ENCODE measurements at places on chromosomes 6 and 20.

DNA sequence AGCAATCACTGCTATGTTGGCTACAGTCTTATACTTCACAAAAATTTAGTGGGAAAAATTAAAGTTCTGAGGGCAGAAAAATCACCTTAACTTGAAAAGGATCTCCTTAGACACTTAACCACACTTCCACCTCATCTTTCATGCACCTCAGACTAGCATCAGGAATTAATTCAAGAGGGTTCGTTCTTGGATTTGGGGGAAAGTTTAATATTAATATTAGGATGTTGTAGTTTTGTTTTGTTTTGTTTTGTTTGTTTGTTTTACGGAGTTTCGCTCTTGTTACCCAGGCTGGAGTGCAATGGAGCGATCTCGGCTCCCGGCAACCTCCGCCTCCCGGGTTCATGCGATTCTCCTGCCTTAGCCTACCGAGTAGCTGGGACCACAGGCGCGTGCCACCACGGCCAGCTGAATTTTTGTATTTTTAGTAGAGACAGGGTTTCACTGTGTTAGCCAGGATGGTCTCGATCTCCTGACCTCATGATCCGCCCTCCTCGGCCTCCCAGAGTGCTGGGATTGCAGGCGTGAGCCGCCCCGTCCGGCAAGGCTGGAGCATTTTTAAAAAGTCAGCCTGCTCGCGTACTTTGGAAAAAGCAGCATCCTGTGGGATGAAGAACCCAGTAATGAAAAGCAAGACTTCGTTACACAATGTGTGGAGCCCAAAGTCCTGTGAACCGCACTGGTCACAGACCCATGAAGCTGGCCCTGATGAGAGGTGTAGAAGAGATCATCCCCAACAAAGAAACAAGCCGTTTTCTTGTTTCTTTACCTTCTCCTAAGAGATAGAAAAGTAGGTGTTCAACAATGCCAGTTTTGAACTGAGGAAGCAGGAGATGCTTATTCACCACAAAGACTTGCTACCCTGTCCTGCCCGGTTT is 194.9 kb downstream of the GPX5 start:
- no peak for DNase-seq

DNA sequence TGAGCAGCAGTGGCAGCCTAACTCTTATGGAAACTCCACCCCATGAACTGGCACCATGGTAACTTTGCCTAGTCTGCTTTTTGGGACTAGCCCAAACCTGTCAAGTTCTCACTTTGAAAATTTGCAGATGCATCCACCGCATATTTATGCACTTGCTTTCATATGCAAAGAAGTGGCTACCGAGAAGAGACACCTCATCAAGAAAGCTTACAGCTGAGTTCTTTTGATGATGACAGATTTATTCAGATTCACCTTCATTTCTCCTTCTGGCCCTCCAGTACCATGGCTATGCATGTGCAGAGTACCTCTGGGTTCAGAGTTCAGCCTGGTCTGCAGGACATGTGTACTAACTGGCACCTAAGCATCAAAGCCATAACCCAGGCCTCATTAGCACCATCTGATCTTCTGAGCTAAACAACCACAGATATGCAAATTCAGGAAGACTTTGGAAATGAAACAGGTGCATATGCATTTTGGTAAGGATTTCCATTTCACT is 154.3 kb upstream of the TENT5A start:
- DNase-seq, result no peak

DNA sequence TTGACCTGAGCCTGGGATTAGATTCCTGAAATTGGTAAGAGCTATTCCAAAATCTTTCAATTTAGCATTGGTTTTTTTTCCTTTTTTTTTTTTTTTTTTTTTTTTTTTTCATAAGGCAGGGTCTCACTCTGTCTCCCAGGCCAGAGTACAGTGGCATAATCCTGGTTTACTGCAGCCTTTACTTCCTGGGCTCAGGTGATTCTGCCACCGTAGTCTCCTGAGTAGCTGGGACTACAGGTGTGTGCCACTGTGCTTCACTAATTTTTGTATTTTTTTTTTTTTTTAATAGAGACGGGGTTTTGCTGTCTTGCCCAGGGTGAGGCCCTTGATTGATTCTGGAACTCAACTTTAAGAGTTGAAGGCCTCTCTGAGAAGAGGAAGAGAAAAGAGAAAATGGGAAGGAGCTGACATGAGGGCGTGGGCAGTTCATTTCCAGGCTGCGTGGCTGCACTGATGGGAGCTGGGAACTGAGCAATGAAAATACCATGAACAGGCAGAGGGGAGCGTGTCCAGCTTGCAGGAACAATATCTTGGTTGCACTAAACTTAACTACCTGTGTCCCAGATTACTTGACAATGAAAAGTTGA is 24.6 kb downstream of the KDM1B start:
- no peak for DNase-seq

GRCh38 chr20:9412309-9412708 is 102.1 kb upstream of the LAMP5 start:
- no peak for DNase-seq

- no peak for DNase-seq
Observed at GRCh38 chr6:165206798-165207197, 102.6 kb downstream of the C6orf118 start.

DNA sequence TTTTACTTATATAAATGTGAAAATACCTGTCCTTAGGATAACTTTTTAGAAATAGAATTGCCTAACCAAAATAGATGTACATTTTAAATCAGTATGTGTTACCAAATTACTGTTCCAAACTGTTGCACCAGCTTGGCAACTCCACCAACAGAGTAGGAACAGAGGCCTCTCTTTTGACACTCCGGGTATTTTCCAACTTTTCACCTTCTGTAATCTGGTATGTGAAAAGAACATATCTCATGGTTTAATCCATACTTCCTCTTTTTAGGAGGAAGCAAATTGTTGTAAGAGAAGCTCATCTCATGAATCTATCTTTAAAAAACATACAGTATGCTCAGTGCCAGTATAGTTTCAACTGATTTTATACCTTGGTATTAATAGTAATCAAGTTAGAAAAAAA is 24.9 kb downstream of the RNF144B start:
- no peak for DNase-seq

DNA sequence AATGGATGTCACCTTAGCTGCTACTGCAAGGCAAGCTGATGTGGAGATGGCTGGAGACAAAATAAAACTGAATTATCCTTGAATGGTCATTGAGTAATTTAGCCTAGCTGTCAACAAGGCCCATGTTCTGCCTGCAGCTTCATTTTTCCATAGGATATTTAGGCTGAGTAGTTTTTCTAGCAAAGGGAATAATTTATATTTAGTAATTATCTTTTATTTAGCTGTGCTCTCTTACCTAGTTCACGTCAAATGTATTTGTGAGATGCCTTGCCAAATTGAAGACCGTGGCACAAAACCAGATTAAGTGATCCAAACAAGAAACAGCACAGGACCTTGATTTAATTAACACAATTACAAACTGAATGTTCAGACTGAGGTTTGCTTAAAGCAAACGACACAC is 77.4 kb upstream of the CEP162 start:
- DNase-seq, result no peak

DNA sequence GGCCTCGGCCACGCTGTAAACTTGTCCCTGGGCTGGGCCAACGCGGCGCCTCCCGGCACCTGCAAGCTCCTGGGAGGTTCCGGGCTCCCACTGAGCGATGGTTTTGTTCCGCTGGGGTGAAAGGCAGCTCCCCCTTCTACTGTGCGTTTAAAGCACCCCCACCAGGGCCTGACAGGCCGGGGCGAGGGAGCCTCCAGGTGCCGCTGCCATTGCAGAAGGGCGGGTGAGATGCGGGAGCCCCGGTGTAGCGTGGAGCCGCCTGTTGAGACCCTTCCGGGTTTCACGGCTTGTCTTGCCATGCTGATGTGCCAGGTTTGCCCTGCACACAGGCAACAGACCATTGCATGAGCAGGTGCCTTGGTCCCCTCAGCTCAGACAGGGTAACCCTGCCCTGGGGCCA is 2.9 kb downstream of the COL20A1 start:
- no peak for DNase-seq

- DNase-seq, result no peak
Observed at GRCh38 chr20:15609921-15610320, 963.3 kb downstream of the KIF16B start.

GRCh38 chr20:45325371-45325770 is 17.3 kb upstream of the MATN4 start:
- DNase-seq, result no peak

DNA sequence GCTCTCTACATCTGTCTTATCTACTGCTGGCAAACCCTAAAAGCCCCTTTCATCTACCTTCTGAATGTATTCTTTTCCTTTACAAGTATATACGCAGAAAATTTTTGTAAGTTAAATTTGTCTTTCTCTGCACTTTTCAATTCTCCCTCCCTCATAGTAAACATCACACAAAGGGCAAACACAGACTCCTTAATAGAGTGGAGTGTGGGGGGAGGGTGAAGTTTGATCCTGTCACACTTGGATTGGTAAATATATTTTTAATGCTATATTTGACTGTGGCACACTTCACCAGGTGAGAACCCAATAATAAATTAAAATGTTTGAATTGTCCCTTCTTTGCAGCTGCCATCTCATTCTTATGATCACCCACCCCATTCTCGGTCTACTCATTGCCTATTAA is 33.2 kb upstream of the PAQR8 start:
- DNase-seq, result no peak

- DNase-seq, result no peak
Observed at GRCh38 chr20:52127309-52127708, 64.3 kb downstream of the ZFP64 start.

DNA sequence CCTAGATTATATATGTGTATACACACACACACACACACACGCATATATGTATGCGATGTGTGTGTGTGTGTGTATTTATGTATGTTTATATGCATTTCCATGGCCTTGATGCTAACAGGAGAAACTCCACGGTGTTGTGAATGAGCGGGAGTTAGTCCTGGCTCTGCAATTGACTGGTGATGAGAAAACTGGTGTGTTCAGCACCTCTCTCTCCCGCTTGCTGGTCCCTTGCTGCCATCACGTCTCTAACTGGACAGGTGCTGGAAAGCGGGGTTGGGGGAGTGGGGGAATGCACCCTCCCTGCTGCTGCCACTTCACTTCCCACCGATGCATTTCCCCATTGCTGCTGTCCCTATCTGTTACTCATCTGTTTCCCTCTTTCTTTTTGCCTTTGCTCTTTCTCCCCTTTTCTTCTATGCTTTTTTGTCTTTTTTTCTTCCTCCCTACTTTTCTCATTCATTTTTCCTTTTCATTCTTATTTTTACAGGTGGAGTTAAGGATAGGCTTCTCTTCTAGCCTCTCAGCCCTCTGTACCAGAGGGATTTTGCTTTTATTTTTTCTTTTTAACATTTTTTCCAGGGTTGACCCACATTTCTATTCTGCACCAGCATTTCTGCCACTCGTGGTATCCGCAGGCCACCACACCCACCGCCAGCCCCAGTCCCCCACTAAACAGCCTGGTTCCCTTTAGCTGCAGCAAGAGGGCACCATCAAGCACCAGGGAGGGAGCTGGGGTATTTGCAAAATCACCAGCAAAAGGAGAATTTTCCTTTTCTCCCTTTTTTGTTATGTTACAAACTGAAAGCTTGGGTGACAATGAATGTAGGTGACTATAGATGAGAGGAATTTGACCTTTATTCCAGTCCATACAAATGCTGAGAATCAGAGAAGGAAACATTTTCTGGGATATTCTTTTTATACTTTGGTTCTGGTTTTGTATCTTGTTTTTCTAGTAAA is 115.6 kb downstream of the TCP11 start:
- no peak for DNase-seq

GRCh38 chr6:161353208-161353613 is 79.3 kb upstream of the AGPAT4 start:
- no peak for DNase-seq

GRCh38 chr6:12294851-12295536 is 4.8 kb downstream of the EDN1 start:
- no peak for DNase-seq

GRCh38 chr6:92541448-92542060 is 877.8 kb downstream of the EPHA7 start:
- DNase-seq, result no peak

DNA sequence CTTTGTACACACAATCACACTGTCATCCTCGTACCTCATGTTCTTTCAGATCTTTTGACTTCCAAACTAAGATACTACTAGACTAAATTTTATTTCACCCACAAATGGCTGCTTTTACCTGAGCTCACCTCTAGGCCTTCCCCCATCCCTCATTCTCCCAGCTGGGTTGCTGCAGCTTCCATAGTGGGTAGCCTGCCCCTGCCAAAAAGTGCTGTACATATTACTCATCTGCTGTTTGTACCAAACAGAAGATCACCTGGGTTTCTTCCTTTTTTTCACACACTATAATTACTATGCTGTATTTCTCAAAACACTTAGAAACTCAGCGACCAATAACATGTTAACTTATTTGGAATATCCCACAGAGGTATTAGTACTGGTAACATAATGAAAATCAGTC is 267.6 kb upstream of the PRDM1 start:
- DNase-seq, result no peak

- DNase-seq, result no peak
Observed at GRCh38 chr20:59811681-59812171, 121.7 kb downstream of the SYCP2 start.

DNA sequence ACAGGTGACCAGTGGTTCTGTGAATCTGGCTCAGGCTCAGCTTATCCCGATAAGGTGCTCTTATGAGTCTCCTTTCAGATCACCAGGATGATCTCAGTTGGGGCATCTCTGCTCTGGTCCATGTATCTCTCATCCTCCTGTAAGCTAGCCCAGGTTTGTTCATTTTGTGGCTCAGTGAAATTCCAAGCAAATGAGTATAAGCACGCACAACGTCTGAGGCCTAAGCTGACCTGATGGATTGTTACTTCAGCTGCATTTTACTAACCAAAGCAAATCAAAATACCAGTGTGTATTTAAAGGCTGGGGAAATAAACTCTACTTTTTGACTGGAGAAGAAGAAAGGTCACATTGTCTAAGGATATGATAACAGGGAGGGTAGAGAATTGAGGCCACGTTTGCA is 551.0 kb upstream of the BTBD3 start:
- no peak for DNase-seq

DNA sequence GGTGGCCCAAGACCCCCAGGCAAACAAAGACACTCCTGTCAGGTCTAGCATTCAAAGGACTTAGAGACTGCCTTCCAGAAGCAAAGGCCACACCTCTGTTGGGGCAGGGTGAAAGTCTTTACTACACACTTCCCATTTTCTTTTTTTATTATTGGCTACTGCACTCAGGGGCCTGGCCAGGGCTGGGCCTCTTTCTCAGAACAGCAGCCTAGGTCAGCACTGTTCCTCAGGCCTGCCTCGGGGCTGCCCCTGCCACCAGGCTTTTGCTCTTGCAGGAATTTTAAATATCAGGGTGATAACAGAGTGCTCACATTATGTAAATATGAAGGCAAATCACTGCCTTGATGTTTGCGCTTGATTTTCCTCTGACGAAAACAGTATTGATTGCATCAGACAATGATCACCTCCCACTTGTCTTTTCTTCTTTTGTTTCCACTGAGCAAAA is 18.5 kb downstream of the GSTA4 start:
- no peak for DNase-seq

- no peak for DNase-seq
Observed at GRCh38 chr6:43823879-43824702, 54.1 kb downstream of the VEGFA start.

- no peak for DNase-seq
Observed at GRCh38 chr20:38060536-38060935, 27.0 kb downstream of the RPRD1B start.

GRCh38 chr20:2930538-2930937 is 57.3 kb downstream of the PTPRA start:
- DNase-seq, result no peak

GRCh38 chr6:21468461-21468860 is 125.1 kb upstream of the SOX4 start:
- DNase-seq, result no peak

Measured in SW480 (cell line).